Ascending aorta (tissue), 2 donors: ENCODE measurements at places on chromosomes 1 and 21. TPM values are rescaled to one million over a fixed set of nuclear protein-coding genes. Genes with fewer than 3 reads are reported as not detected.

Gene MRPL20
- total RNA-seq, result 63.4 TPM

Gene TSPAN1
- 8.9 TPM for total RNA-seq

GRCh38 chr1:42933060-42933586 is 25.5 kb downstream of the SLC2A1 start:
- DNase-seq, result no peak

DNA sequence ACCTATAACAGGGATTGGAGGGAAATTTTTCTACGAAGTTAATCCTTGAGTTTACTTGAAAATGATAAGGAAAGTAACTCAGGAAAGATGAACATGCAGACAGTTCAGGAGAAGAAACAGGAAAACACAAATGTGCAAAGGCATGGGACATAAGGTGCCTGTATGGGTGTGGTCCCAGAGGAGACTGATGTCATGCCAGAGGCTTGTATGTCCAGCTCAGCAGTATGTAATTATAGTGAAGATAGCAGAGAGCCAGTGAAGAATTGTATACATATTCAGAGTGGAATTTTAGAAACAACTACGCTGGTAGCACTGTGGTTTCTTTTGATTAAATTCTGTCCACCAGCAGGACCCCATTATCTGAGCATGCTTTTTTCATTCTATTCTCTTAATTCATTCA is 179.5 kb downstream of the LRRC7 start:
- no peak for DNase-seq

- DNase-seq, result no peak
These were observed 23.0 kb downstream of the LRRC3 start for GRCh38 chr21:44478124-44478800.

DNA sequence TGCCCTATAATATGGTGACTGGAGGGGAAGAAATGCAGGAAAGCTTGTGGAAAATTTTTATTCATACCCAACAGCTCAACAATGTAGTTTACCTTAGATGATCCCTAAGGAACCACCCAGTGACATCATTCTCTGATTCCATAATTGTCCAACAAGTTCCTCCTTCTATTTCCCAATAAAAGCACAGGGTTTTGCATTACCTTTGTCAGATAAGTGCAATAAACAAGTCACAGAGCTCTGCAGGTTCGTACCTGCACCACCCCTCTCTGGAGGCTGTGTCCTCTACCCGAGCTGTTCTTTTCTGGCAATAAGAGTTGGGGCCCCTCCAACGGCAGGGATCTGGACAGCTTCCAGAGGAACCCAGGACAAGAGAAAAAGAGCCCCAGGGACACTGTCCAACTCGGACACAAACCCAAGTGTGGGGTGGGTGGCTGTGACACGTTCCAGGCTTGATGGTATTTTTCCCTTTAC is 38.8 kb downstream of the RCAN1 start:
- DNase-seq, result no peak

Gene IFT25
- total RNA-seq, result not detected

GRCh38 chr1:41394959-41395956 is 34.0 kb downstream of the FOXO6 start:
- DNase-seq, result no peak

Gene NHLH1
- total RNA-seq, result not detected

Gene ACTL8
- total RNA-seq, result not detected

Gene ATP1A4
- not detected for total RNA-seq

DNA sequence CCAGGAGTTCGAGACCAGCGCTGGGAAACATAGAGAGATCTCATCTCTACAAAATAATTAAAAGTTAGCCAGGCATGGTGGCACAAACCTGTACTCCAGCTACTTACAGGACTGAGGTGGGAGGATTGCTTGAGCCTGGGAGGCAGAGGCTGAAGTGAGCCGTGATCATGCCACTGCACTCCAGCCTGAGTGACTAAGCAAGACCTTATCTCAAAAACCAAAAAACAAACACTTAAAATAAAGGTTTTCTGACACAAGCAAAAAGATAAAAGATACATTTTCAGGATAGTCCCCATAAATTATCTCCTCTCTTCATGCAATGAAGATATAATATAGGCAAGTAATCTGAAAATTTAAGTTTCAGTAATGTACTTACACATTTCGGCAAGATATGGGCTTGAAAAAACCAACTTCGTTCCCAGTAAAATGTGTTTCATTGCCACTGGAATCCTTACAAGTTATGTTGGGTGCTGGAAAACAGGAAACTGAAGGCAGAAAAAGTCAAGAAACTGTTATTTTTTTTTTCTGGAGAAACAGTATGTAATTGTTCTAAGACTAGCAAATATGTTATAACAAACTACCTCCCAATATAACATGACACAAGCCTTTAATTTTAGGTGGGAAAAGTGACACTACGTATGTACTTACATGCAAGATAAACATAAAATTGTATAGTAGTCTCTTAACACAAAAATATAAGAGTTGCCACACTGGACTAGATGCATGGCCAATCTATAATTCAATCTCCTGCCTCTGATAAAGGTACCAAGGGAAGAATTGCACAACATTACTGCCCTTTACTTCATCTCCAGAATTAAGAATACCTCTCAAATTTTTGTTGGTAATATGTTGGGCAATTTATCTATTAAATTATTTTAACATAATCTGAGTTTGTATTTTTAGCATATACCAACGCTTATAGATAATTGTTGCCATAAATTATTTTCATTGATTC is 15.7 kb downstream of the TM2D1 start:
- no peak for DNase-seq

Gene IGSF5
- total RNA-seq, result not detected

Gene OR14K1
- not detected for total RNA-seq

GRCh38 chr21:39152271-39152670 is 31.0 kb downstream of the PSMG1 start:
- DNase-seq, result no peak

Gene CTBS
- total RNA-seq, result 14.5 TPM
